ENCODE measurements at places on chromosomes 1 and 21.

GRCh38 chr1:13824626-13825025 is 124.6 kb downstream of the PRDM2 start:
- DNase-seq: no peak

DNA sequence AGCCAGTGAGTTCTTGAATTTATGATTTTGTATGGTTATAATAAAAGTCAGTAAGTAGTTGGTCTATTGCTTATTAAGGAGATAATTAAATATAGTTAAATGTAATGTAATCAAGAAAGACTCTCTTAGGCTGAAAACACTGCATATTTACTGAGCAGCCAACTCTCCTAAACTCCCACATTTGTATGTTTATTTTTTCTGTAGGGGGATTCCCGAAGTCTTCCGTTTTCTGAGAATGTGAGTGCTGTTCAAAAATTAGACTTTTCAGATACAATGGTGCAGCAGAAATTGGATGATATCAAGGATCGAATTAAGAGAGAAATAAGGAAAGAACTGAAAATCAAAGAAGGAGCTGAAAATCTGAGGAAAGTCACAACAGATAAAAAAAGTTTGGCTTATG is 56.7 kb downstream of the PKN2 start:
- DNase-seq: no peak

GRCh38 chr1:110944806-110945205 is 18.9 kb downstream of the LRIF1 start:
- DNase-seq: no peak

- DNase-seq: no peak
Measured at GRCh38 chr1:36248250-36248894, 24.1 kb downstream of the THRAP3 start.

DNA sequence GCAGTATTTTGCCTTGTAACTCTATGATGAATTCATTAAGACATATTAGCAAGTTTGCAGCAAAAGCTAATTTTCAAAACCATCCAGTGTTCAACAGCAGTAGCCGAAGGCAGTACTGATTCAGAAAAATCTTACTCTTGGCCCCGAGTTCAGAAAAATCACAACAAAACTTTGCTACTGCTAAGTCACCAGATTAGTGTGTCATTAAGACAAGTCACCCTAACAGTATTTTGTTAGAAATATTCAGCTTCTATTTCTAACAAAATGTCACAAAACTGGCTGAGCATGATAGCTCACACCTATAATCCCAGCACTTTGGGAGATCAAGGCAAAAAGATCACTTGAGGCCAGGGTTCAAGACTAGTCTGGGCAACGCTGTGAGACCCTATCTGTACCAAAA is 8.2 kb downstream of the GTF2B start:
- DNase-seq: no peak

DNA sequence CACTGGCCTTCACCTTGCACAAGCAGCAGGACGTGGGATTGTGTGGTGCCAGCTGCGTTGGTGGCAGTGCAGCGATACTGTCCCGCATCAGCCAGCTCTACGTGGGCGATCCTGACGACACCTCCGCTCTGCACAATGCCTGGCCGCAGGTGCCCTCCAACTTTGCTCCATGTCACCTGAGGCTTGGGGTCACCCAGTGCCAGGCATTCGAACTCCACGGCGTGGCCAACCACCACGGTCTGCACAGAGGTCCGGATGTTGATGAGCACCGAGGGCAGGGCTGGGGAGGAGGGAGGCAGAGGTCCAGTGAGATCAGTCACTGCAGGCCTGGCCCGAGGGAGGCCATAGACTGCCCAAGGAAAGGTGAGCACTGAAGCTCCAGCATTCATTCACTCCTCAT is 22.6 kb downstream of the LDLRAD2 start:
- DNase-seq: no peak

DNA sequence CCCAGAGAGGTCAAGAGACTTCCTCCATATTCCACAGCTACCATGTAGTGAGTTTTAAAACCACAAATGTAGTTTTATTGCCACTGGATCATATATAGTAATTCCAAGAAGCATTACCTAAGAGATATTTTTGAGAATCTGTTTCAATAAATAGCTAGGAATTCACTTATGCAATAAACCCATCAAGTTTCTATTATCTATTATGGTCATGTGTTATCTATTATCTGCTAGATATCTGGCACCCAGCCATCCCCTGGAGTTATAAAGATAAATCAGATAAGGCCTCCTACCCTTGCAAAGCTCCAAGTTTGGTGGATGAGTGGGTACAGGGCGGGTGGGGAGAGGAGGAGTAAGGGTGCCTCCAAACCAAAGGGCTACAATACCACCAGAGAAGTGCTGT is 10.3 kb upstream of the VWA5B1 start:
- no peak for DNase-seq

All from 8988T (cell line).